ENCODE measurements at places on chromosomes 2 and 18. TPM values are rescaled to one million over a fixed set of nuclear protein-coding genes. Genes with fewer than 3 reads are reported as not detected.

The SMAD4 gene
- total RNA-seq, result 138 TPM

The PSD4 gene
- total RNA-seq, result 3.2 TPM

The CNTNAP5 gene
- total RNA-seq, result not detected

The CD207 gene
- total RNA-seq, result not detected

The CERKL gene
- total RNA-seq, result 0.11 TPM

The AP1S3 gene
- total RNA-seq, result 6.4 TPM

The KLHL41 gene
- not detected for total RNA-seq

The SCYGR4 gene
- not detected for total RNA-seq

The ALLC gene
- not detected for total RNA-seq
